Substantia nigra (tissue), 51 donors: ENCODE measurements at places on chromosomes 13 and 19.

DNA sequence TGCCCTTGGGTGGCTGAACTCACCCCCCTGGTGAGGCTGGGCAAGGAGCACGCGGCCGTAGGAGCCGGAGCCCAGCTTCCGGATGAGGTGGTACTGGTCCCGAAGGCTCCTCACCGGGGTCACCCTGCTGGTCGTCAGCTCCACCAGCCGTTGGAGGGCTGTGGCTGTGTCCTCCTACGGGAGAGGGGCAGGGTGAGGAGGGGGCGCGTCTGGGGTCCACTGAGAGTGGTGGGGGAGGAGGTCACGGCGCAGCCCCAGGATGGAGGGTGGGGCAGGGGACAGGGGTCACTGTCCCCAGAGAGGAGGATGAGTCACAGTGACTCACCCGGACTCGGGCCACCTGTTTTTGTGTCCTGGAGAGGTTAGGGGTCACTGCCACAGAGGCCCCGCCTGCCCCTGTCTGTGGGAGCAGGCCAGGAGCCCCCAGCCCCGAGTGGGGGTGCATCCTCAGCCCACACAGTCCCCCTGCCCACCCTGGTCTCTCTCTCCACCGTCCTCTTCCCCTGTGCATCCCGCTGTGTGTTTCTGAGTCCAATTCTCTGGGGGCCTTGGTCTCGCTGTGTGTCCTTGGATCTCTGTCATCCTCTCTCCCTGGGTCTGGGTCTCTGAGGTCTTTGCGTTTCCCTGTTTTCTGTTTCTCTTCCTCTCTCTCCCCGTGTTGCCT lies 435 bp downstream of the SBK3 start:
- DNase-seq = no peak

DNA sequence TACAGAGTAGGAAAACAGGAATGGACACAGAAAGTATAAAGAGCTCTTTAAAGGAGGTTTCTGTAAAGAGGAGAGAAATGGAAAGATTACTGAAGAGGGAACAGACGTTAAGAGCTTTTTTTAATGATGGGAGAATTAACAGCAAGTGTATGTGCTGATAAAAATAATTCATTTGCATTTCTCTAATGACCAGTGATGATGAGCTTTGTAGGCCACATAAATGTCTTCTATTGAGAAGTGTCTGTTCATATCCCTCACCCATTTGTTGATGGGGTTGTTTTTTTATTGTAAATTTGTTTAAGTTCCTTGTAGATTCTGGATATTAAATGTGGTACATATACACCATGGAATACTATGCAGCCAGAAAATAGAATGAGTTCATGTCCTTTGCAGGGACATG lies 40.0 kb downstream of the MYO16 start:
- no peak for DNase-seq

DNA sequence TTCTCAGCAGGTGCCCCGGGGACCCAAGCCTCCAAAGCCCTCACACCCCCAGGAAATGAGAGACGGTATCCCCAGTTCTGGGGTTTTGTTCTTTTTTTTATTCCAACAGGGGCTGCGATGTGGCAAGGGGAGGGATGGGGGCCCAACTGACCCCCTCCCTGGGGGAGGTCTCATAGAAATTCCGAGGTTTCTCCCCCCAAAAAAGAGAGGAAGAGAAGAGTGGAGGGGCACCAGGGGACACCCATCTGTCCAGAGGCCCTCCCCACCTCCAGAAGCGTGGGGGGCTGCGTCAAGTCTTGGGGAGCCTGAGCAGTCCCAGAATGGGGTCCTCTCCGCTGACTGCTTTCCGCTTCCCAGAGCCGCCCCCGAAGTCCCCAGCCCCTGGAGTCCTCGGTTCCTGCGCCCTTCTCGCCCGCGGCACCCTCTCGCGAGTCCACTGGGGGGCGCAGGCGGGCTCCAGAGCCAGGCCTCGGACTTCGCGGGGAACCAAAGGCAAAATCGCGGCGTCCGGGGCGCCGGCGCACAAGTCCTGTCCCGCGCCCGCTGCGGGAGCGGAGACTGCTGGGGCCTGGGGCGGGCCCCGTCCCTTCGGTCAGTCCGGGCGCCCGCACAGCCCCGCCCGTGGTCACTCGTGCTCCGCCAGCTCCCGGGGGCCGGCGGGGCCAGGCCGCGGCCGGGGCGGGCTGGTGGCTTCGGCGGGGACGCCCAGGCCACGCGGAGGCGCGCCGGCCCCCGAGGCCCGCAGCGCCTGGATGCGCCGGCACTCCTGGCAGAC lies 4.4 kb upstream of the ATP1A3 start:
- DNase-seq = no peak

GRCh38 chr13:74168263-74168675 lies 34.1 kb upstream of the KLF12 start:
- no peak for DNase-seq

- no peak for DNase-seq
Measured at GRCh38 chr19:18562086-18562485, 4.4 kb downstream of the KXD1 start.

GRCh38 chr13:91563799-91564198 lies 165.4 kb downstream of the GPC5 start:
- no peak for DNase-seq

DNA sequence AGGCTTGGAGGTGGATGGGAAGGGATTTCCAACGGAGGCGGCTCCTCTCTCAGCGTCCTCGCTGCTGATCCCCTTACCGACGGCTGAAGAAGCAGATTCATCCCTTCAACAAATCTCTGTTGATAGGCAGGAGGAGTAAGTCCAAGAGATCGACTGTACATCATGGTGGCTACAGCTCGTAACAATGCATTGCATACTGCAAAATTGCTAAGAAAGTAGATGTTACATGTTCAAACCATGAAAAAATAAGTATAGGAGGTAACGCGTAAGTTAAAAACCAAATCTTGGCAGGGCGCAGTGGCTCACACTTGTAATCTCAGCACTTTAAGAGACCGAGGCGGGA lies 468 bp upstream of the SLC39A3 start:
- DNase-seq = no peak

GRCh38 chr19:3599776-3600187 lies 6.9 kb downstream of the TBXA2R start:
- DNase-seq = no peak

DNA sequence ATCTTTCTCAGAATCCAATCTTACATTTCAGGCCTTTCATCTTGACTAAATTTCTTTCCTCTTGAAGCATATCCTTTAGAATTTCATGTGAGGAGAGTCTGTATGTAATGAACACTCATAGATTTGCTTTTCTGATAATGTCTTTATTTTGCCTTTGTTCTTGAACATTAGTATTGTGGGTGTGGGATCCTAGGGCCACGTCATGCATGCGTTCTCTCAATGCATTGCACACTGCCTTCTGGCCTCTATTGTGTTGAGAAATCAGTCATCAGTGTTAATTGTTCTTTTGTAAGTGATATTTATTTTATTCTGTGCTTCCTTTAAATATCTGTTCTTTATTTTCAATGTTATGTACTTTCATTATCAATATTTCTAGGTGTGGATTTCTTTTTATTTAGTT lies 364.9 kb downstream of the OXGR1 start:
- DNase-seq = no peak

DNA sequence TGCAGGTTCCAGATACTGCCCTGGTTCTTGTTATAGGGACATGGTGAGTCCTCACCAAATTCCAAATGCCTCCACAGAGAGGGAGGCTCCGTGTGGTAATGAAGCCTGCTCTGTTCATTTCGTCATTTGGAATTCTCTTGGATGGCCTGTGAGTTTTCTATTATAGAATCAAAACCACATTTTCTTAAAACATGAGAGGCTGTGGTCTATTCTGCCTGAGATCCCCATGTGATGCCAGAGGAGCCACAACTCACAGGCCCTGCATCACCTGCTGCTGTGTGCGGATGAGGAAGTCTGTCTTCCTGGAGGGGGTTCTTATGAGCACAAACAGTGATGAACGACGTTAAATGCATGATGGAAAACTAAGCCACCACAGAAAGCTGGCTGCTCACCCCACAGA lies 264.4 kb downstream of the UQCRFS1 start:
- no peak for DNase-seq

GRCh38 chr13:25118378-25118905 lies 22.5 kb downstream of the PABPC3 start:
- DNase-seq = no peak

DNA sequence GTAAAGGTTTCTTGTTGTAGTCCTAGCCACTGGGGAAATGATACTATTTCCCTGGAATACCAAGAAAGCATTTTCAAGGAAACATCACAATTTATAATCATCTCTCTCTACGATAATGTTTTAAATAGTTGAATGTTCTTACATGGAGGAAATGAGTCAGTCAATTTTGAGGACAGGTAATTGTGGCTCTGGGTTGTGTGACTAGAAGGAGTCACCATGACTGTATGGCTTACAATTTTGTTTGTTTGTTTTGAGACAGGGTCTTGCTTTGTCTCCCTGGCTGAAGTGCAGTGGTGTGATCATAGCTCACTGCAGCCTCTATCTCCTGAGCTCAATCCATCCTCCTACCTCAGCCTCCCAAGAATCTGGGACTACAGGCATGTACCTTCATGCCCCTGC lies 47.4 kb downstream of the COG3 start:
- DNase-seq = no peak

GRCh38 chr13:38617936-38618335 lies 68.9 kb upstream of the FREM2 start:
- no peak for DNase-seq

DNA sequence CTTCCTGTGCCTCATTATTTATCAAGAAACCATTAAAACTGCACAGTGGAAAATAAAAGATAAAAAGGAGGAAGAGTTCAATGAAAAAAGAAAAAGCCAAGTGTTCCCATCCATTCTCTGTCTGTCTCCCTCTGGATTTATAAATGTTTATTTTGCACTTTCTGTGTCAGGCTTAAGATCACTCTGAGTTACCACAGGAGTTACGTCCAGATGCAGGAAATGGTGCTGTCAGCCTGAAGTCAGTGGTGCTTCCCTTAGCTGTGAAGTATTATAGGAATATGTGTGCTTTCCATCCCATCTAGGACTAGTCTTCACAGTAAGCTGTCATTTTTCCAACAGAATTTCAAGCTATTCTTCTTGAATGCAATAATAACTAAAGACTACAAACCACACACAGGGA lies 420.2 kb downstream of the KCTD12 start:
- DNase-seq = no peak

- no peak for DNase-seq
Measured at GRCh38 chr13:111855786-111856185, 211.2 kb upstream of the SOX1 start.

DNA sequence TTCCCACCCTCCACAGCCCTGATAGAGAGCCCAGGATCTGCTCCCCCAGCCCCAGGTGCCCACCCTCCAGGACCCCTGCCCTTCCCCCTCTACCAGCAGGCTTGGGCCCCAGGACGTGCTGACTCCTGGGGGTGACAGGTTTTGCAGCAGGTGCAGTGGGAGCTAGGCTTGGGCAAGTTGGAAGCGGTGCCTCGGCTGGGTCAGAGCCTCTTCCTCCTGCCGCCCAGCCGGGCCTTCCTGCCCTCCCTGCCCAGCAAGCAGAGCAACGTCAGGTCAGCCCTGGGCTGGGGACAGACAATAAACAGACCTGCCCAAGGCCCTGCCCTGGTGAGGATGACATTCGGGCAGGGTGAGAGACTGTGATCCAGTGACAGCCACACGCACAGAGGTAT lies 9.2 kb upstream of the NCCRP1 start:
- no peak for DNase-seq

DNA sequence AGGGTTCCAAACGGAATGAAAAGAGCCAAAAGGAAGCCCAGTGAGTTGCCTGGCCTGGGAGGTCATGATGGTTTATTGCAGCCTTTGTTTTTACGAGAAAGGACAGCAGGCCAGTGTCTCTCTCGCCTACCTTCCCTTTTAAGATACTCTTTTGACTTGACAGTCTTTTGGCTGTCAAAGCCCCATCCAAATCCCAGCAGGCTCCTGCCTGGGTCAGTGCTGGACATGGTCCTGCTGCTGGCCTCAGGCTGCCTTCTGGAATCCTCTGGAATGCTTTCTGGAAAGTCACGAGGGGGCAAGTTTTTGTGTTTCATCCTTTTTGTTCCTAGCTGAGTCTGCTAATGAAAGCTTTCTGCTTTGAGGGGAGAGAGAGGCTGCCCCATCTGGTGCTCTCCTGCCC lies 444.8 kb downstream of the OLFM4 start:
- DNase-seq = no peak

DNA sequence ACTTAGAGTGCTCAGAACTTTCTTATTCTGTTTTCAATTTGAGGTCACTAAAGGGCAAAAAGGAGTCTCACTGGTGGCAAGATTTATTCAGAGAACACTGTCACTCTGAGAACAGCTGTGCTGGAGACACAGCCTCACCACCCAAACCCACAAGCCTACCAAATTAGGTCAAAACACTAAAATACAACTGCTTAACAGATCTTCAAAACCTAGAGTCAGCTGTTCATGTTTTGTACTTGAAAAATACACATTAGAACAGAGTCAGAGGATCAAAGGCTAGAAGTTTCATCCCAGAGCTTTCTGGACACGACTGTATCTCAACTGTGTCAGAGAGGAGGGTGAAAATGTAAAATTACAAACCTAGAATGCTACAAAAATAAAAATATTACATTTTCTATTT lies 89.3 kb downstream of the MIPEP start:
- no peak for DNase-seq

- no peak for DNase-seq
Measured at GRCh38 chr13:90652036-90652435, 695.5 kb upstream of the MIR17HG start.

DNA sequence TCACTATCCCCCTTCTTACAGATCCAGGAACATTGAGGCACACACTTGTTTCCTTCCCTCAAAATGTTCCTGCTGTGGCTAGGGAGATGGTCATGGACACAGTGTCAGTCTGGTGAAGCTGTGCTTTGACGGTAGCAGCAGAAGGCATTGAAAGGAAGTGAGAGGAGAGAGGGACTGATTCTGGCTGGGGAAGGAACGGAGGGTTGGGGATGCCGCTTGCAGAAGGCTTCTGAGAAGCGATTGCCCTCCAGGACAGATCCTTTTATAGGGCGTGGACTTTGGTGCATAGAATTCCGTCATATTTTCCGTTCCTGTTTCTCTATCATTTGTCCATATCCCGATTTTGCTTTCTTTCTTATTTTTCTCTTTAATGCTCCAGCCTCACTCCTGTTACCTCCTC lies 14.1 kb upstream of the MYH14 start:
- DNase-seq = no peak
